ENCODE measurements at places on chromosomes 6 and 20.

DNA sequence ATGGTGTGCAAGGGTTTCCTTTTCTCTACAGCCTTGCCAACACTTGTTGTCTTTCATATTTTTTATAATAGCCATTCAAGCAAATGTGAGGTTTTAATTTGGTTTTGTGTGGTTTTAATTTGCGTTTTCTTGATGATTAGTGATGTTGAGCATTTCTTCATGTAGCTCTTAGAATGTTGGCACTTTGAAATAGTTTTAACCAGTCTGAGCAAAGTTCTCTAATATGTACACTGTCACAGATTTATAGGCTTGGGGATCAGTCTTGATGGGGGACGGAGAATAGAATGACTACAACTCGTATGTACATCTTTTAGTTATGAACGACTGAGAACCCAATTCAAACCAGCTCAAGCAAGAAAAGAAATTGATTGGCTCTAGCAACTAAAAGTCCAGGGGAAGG is 1003.1 kb downstream of the KIF16B start:
- no peak for DNase-seq

DNA sequence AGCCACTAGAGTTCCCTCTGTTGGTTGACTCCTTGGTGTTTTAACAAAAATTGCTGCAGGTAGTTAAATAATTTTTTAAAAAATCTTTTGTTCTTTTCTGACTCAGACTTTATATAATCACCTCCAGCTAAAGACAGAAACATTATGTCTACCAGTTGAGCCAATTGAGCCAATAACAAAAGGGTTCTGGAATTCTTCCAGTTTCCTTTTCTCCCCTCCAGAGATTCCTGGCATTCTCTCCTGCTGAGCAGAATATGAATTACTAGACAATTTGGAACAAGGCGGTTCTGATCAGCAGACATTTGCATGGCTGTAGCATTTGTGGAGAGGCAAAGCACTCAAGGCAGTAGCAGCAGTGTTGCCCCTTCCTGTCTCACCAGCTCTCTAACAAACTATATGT is 144.0 kb upstream of the SLC35B3 start:
- no peak for DNase-seq

DNA sequence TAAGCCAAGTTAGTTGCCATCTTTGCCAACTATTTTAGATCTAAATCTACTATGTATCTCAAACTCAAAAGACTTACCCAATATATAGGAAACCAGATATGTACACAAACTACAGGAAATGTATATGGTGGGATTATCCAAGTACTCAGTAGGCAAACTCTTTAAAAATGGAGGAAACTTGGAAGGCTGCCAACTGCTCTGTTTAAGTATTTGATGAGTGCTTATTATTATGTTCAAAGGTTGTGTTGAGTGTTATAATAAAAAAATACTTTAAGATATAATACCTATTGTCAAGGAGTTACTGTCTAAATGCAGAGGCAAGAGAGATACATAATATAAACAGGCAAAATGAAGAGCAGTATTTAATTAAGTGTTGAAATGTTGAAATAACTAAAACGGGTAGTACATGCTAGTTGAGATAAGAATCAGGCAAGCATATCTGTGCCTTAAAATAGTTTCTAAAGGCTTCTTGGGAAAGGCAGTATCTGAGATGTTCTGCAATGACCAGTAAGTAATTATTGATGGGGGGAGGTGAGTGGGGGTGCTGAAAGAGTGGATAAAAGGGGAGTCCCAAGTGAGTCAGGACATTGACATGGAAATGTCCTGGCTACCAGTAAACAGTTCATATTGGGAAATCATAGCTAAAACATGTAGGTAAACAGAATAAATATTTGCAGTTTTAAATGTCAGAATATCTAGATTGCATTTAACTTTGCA is 6.5 kb upstream of the DST start:
- no peak for DNase-seq

- no peak for DNase-seq
These were observed 44.6 kb upstream of the SEC63 start for GRCh38 chr6:108002365-108003221.

- DNase-seq = peak; percentile 38
These were observed at the start of gene PKIB for GRCh38 chr6:122609881-122610689. Gene PKIB (plus strand): TSS chr6:122610405. CDS start chr6:122717795, 107,390 bp downstream.

GRCh38 chr20:40668449-40669228 is 20.4 kb downstream of the MAFB start:
- no peak for DNase-seq

- DNase-seq = peak; percentile 61
These were observed 38.7 kb upstream of the AFDN start for GRCh38 chr6:167787896-167788562.

DNA sequence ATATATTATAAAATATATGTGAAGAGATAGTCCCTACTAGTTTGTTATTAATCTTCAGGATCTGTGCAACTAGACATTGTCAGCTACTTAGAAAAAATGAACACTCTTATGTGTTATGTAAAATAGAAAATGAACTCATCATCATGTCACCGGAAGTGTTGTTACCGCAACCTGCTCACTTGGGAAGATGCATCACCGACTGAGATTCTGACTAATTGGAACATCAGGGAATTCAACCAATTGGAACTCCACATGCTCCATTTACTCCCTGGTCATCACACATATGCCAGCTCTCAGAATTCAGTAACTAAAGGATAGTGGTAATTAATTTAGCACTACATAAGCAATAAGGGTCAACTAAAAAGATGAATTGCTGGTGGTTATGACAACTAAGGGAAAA is 16.7 kb upstream of the B3GAT2 start:
- no peak for DNase-seq

- no peak for DNase-seq
These were observed 270.6 kb downstream of the FARS2 start for GRCh38 chr6:5531853-5532375.

- no peak for DNase-seq
These were observed 6.1 kb upstream of the HSPA1B start for GRCh38 chr6:31821301-31822035.
